ENCODE measurements at places on chromosomes 16 and 17.

GRCh38 chr16:87789437-87790291 is 23.9 kb upstream of the KLHDC4 start:
- no peak for DNase-seq

DNA sequence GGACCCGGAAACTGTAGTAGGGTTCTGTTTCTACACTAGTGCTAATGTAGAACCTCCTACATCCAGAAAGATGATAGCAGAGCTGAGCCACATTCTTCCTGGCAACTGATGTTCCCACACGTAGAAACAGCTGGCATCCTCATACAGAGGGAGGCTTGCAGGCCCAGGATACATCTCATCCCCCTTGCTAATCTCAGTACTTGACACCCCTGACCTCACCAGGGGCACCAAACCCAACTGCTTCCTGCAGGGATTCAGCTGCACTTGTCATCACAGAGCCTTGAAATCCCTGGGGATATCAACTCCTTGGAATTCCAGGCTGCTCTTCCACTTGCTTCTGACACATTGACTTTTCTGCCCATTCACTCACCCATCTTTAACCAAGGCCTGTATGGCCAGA is 75.2 kb upstream of the HSBP1 start:
- DNase-seq: no peak

GRCh38 chr16:2474877-2475412 is at the start of gene TBC1D24:
Gene TBC1D24, plus strand, starts transcription at chr16:2475127. Its CDS starts 21,022 bp downstream, at chr16:2496149.
- peak; percentile 100 for DNase-seq

DNA sequence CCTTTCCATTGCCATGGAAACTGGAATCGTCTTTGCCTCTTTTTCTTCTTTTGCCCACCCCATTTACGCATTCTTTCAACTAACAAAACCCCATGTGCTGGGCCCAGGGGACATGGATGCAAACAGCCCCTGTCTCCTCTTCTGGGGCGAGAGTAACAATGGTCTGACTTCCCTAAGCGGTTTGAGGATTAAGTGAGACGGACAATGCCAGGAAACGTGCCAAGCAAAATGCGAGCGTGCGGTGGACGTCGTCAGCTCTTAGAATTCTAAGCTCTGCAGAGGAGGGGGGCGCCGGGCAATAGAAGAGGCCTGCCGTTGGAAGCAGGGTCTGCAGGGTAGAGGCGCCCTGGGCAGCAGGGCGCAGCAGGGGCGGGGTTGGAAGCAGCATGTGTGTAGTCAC is 42.4 kb upstream of the JPH3 start:
- DNase-seq: no peak

- no peak for DNase-seq
Observed at GRCh38 chr16:6863135-6863534, 469.5 kb upstream of the RBFOX1 start.

DNA sequence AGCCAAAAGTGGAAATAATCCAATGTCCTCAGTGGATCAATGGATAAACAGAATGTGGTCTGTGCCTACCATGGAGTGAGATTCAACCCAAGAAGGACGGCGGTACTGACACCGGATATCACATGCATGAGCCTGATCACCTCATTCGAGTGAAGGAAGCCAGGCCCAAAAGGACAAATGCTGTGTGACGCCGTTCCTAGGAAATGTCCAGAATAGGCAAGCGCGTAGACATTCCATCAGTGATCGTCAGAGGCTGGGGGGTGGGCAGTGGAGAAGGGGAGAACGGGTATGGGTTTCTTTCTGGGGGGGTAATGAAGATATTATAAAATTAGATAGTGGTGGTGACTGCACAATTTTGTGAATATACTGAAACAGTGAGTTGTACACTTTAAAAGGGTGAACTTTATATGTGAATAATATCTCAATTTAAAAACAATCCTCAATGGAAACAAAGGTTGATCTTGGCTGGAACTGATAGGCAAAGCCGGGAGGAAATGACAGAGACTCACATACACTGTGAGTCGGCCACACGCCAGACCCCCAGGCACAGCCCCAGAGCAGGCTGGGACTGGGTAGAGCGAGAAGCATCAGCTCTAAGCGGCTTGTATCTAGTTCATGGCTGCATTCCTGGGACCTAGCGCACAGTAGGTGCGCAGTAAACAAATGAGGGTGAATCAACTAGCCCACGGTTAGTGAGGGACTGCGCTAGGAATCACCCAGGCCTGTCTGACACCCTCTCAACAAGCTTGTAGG is 3.5 kb downstream of the DBNDD1 start:
- no peak for DNase-seq

DNA sequence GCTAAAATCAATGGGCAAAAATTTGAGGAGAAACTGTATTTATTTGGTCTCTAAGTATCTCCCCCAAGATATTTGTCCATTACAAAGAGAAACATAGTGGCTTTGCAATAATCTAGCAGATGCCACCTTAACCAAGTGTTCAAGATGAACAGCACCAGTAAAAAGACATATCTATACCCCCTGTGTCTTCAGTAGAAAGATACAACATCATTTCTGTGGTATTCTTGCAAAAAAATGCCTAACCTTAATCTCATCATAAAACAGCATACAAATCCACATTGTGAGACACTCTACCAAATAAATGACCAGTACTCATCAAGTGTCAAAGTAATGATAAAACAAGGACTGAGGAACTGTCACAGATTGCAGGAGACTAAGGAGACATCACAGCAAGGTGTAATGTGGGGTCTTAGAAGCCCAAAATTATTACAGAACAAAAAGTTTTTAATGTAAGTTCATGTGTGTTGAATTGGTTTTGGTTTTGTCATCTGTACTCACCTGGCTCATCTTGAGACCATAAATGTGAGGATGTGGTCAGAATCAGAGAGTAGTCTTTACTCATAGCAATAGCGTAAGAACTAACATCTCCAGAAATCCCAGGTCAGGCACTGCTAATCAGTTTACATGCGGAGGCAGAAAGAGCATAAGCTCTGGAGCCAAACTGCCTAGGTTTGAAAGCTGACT is 77.2 kb downstream of the AATF start:
- peak; percentile 59 for DNase-seq

- DNase-seq: no peak
Observed at GRCh38 chr16:2499890-2500429, 13.8 kb upstream of the ATP6V0C start.

DNA sequence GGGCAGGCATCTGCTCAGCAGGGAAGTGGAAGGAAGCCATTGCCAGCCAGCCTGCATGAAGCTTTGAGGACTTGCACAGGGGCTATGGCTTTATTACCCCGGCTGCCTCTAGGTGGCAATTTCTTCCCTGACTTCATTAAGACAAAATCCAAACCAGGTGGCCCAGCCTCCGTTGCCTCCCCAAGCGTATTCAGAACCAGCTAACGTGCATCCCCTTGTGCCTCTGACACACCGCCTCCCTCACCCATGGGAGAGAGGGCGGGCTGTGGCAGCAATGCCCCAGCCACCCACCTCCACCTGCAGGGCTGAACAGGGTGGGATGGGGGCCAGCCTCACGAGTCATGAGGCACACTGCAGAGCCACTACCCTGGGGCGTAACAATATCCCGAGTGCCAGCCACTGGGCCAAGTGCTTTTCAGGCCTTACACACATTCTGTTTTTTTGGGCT is 6.8 kb downstream of the KIFC3 start:
- peak; percentile 79 for DNase-seq

DNA sequence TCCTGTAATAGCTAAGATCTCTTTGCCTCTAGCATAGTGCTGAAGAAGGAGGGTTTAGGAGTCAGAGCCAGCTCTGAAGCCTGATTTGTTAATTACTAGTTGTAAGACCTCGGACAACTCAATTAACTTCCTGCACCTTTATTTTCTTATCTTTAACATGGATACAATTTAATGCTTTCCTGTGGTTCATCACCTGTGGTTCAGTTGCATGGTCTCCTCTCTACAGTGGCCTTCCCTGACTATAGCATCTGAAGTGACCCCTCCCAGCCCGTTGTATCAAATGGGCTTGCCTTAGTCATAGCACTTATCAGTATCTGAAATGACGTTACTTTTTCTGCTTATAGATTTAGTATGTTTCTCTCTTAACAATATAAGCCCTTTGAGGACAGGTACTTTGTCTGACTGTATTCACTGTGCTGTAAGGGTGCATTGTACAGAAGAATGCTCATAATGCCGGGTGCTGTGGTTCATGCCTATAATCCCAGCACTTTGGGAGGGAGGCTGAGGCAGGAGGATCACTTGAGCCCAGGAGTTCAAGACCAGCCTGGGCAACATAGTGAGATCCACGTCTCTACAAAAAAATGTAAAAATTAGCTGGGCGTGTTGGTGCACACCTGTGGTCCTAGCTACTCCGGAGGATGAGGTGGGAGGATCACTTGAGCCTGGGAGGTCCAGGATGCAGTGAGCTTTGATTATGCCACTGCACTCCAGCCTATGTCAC is 2.6 kb upstream of the NDE1 start:
- DNase-seq: no peak

DNA sequence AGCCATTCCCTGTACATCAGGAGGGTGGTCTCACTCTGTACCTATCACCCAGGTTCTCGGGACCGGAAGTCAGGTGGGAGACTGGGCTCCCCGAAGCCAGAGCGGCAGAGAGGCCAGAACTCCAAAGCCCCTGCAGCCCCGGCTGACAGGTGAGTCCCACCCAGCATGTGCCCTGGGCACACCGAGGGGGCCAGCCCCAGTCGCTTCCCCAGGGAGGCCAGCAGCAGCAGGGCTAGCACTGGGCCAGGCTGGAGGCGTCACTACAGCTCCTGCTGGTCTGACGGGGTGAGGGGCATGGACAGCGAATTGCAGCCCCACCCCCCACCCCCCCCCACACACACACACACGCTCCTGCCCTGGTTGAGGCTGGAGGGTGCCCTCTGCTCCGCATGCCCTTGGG is 7.9 kb upstream of the IL17C start:
- no peak for DNase-seq

- no peak for DNase-seq
Observed at GRCh38 chr16:4011940-4012629, 104.2 kb downstream of the ADCY9 start.

GRCh38 chr17:82394278-82394677 is 22.7 kb downstream of the UTS2R start:
- no peak for DNase-seq

- no peak for DNase-seq
Observed at GRCh38 chr17:57182621-57183020, 73.7 kb upstream of the MSI2 start.

GRCh38 chr17:27520491-27521185 is 64.4 kb downstream of the KSR1 start:
- DNase-seq: no peak

DNA sequence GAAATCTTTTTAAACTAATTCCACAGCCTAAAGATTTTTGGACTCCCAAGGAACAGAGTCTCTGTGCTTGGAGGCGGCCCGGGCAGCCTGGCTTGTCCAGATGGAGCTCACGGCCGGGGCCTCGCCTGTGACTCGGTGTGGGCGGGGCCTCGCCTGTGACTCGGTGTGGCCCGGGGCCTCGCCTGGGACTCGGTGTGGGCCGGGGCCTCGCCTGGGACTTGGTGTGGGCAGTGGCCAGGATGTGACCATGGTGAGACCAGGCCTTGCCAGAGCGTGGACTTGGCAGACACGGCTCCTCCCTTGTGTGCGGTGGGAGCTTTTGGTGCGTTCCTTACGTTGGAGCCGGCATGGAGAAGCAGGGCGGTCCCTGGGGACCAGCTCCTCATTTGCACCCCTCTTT is 92.3 kb downstream of the METRNL start:
- no peak for DNase-seq

- DNase-seq: no peak
Observed at GRCh38 chr17:41434005-41434404, 6.8 kb downstream of the KRT38 start.

DNA sequence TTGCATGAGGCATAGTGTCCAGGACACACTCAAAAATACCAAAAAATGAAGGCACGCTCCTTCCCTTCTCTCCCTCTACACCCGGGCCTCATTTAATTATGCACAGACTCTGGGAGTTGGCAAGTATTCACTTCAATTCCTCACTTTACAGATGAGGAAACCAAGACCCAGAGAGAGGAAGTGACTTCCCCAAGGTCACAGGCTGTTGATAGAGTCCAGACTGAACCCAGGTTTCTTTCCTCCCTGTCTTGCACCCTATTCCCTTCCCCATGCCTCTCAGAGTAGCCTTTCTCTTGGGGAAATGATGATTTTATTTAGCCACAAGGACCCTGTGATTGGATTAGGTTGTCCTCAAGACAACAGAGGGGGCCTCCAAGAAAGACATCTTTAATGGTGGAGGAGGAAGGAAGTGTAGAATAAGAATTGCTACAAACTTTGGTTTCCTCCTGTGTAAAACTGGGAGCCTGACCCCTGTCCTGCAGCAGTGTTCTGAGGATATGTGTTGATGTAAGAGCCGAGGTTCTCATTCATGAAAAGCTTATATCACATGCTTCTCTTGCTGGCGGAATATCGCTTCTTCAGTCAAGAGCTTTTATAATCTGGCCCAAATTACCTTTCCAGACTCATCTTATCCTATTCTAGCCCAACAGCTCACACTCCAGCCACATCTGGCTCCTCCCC is 48.8 kb upstream of the SIAH1 start:
- no peak for DNase-seq

DNA sequence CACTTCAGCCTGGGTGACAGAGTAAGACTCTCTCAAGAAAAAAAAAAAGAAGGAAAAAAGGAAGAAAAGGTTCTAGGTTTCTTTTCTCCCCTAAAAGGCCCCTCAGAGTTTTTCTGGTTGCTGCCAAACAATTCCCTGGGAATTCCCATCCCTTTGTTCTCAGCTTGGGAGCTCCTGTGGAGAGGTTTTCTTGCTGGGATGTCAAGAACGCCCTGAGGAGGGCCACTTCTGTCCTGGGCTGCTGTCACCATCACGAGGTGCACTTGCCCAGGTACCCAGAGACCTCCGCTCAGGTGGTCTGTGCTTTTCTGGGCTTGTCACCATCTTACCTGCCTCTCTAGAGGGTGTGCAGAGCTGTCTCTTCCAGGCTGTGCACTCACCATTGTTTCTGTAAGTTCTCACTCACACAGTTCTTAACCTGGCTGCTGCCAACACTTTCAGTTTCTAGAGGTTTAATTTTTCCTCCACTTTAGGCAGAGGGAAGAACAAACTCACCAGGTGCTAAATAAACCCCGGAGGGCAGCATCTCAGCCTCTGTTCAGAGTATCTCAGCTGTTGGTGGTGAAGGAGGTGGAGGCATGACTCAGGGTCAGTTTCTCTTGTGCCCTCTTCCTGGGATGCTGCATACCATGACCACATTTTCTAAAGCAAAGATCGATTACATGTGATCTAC is 2.4 kb upstream of the COX6A2 start:
- no peak for DNase-seq

GRCh38 chr16:49382916-49383315 is 9.3 kb downstream of the C16orf78 start:
- no peak for DNase-seq

Measured in GM13977 (cell line).